Esophagus squamous epithelium (tissue), 5 donors: ENCODE measurements at places on chromosomes 2 and 18.
A peak's percentile ranks its signal among the peaks of the same experiment; 100 is the strongest.

GRCh38 chr18:62578980-62579511 is 56.2 kb downstream of the ZCCHC2 start:
- DNase-seq: no peak
- no peaks in the 10 kb centered on the region for H3K27me3 ChIP-seq
- no peak overlapping the region for H3K27ac ChIP-seq
- H3K36me3 ChIP-seq: peaks cover 18% of the 10 kb centered on the region
- no peak overlapping the region for H3K4me3 ChIP-seq

DNA sequence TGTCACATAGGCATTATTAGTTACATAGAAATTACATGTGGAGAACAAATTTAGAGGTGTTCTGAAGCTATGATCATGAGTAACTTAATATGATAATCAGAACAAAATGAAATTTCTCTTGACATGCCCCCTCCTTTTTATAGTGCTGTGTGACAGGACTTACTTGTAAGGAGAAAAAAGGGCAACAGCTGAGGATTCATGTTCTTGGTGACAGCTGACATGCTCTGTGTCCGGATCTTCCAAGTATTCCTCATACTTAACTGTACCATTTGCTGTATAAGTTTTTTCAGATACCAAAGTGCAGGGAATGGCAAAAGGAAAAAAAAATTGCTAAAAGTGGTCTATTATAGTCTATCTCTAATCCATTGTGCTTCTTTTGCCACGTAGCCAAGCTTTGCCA is 3.5 kb upstream of the MYL1 start:
- no peaks in the 10 kb centered on the region for H3K4me1 ChIP-seq
- H3K27ac ChIP-seq: no peak overlapping the region
- no peak overlapping the region for H3K4me3 ChIP-seq
- no peak for DNase-seq

GRCh38 chr2:45770811-45771210 is 119.3 kb downstream of the PRKCE start:
- peak overlapping the region; percentile 52 for H3K4me3 ChIP-seq
- H3K4me1 ChIP-seq: peaks cover 34% of the 10 kb centered on the region
- H3K27me3 ChIP-seq: no peaks in the 10 kb centered on the region
- H3K27ac ChIP-seq: peak overlapping the region; percentile 36
- DNase-seq: no peak

DNA sequence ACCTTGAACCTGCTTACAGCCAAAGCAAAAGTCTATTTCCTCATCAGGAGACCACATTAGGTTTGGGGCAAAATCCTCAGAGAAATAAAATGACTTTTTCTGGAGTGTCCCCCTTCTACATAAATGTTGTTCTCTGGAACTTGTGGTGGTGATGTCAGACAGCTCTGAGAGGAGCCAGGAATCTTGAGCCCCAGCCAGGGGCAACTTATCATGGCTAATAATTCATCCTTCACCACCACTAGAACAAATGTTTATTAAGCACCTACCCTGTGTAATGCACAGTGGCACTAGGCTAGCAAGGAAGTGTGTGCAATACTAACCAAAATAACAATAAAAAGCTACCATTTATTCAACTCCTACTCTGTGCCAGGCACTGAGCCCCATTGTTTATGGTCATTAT is 9.0 kb upstream of the BMP10 start:
- no peaks in the 10 kb centered on the region for H3K4me1 ChIP-seq
- no peak overlapping the region for H3K4me3 ChIP-seq
- H3K36me3 ChIP-seq: no peaks in the 10 kb centered on the region
- no peak for DNase-seq
- H3K27me3 ChIP-seq: no peaks in the 10 kb centered on the region

DNA sequence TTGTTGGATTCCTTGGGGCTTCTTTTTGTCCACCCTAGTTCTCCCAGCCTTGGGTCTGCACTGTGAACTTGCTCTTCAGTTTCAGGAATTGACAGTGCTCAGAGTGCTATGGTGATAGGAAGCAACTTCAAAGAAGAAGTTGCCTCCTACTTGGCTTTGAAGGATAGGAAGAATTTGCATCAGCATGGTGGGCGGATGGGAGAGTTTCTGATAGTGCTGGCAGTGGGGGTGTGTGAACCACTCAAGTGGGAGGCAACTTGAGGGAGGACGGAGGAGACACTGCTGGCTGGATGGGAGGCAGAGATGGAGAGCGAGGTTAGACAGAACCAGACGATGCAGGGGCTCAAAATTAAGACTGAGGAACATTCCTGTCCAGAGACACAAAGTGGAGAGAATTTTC is 164.4 kb upstream of the SKOR2 start:
- H3K36me3 ChIP-seq: no peaks in the 10 kb centered on the region
- no peaks in the 10 kb centered on the region for H3K4me1 ChIP-seq
- H3K27ac ChIP-seq: no peak overlapping the region
- no peak overlapping the region for H3K4me3 ChIP-seq

GRCh38 chr2:215970425-215970824 is 42.9 kb downstream of the MREG start:
- no peak overlapping the region for H3K27ac ChIP-seq
- peaks cover 13% of the 10 kb centered on the region for H3K4me1 ChIP-seq
- DNase-seq: no peak
- no peaks in the 10 kb centered on the region for H3K27me3 ChIP-seq
- H3K36me3 ChIP-seq: peaks cover 4% of the 10 kb centered on the region

GRCh38 chr2:117828870-117829269 is 14.4 kb downstream of the DDX18 start:
- peaks cover 27% of the 10 kb centered on the region for H3K36me3 ChIP-seq
- H3K4me1 ChIP-seq: no peaks in the 10 kb centered on the region
- no peak overlapping the region for H3K4me3 ChIP-seq
- no peak for DNase-seq
- H3K27ac ChIP-seq: no peak overlapping the region

DNA sequence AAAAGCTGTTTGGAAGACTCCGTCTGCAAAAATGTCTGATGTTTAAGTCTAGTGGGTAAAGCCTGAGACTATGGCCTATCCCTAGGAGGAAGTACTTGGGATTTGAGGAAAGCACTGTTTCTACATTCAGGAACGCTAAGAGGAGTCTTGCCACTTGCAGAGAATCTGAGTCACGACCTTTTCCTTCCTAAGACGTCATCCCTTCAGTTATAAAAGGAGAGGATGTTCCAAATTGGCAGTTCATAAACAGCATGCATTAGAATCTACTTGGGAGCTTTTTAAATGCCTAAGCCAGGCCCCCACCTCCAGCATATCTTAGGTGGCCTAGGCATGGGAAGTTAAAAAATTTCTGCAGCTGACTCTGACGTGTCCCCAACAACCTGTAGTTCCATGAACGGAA is 125.9 kb downstream of the TTC32 start:
- no peaks in the 10 kb centered on the region for H3K27me3 ChIP-seq
- no peak overlapping the region for H3K27ac ChIP-seq
- no peak overlapping the region for H3K4me3 ChIP-seq
- no peak for DNase-seq

- DNase-seq: no peak
- no peaks in the 10 kb centered on the region for H3K4me1 ChIP-seq
- no peaks in the 10 kb centered on the region for H3K36me3 ChIP-seq
- no peak overlapping the region for H3K27ac ChIP-seq
These were observed 270.7 kb upstream of the HDAC4 start for GRCh38 chr2:239671471-239671870.

- no peaks in the 10 kb centered on the region for H3K27me3 ChIP-seq
- no peak overlapping the region for H3K27ac ChIP-seq
- no peaks in the 10 kb centered on the region for H3K4me1 ChIP-seq
- no peak overlapping the region for H3K4me3 ChIP-seq
- DNase-seq: no peak
These were observed 6.4 kb upstream of the SPATS2L start for GRCh38 chr2:200300065-200300464.

- DNase-seq: no peak
- no peak overlapping the region for H3K4me3 ChIP-seq
- H3K4me1 ChIP-seq: peaks cover 21% of the 10 kb centered on the region
- H3K27me3 ChIP-seq: no peaks in the 10 kb centered on the region
- peak overlapping the region; percentile 54 for H3K27ac ChIP-seq
These were observed 77.5 kb downstream of the OSBPL6 start for GRCh38 chr2:178271629-178272333.

DNA sequence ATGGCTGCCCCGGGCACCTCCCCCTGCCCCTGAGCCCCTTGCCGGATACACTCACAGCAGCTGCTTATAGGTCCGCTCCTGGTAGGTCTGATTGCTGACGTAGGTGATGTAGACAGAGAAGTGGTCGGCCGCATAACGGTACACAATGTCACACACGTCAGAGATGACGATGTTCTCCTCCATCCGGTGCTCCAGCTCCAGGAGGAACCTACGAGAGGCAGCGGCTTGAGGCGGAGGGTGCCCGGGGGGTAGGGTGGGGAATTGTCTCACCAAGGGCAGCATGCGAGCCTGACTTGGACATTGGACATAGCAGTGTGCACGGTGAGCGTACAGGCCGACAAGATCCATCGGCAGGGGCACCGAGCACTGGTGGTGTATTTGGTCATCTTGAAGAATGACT is 22.8 kb downstream of the SNORC start:
- H3K36me3 ChIP-seq: no peaks in the 10 kb centered on the region
- H3K4me1 ChIP-seq: no peaks in the 10 kb centered on the region
- no peak overlapping the region for H3K27ac ChIP-seq
- H3K4me3 ChIP-seq: no peak overlapping the region

DNA sequence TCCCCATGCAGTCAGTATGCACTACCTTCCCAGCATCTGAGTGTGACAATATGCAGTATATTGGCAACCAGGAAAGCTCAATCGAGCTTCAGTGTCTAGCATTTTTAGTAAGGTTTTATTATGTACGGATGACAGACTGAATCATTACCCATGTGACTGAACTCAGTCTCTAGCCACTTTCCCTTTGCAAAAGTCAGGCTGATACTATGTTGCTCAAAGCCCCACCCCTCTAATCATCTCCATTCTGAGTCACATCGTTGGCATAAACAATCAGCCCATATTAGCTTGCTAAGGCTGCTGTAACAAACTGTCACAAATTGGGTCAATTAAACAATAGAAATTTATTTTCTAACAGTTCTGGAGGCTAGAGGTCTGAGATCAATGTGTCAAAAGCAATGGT is 25.8 kb upstream of the SRD5A2 start:
- no peak overlapping the region for H3K4me3 ChIP-seq
- H3K27ac ChIP-seq: no peak overlapping the region
- no peaks in the 10 kb centered on the region for H3K27me3 ChIP-seq
- DNase-seq: no peak

DNA sequence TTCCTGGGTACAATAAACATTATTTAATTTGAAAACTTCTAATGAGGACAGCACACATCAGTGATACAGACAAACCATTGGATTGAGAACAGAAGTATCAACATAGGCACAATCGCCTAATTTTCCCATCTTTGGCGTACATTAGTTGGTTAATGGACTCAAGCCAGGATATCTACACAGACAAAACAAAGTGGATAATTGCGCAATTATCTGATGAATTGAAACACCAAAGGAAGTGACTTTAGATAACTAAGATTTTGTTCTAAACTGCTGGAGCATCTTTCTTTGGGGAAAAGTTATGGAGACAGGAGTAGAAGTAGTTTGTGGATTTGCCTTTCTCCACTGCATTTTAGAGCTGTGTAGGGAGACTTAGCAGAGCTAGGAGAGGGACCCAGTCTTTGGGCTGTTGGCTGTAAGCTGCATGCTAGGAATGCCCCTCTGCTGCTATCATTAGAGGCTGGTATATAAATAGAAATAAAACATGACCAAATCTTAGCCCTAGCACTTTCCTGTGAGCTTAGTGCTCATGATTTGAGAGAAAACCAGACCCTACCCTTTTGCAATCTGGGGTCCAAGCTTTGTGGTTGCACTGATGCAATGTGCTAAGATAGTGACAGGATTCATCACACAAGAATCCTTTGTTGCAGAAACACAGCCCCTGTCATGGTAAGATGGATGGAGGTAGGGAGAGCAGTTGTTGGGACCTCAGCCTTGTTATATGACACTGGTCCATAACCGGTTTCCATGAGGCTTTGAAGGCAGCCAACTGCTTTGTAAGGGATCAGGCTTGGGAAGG is 264.5 kb upstream of the PIK3C3 start:
- H3K27me3 ChIP-seq: no peaks in the 10 kb centered on the region
- no peaks in the 10 kb centered on the region for H3K36me3 ChIP-seq
- no peak overlapping the region for H3K4me3 ChIP-seq
- no peaks in the 10 kb centered on the region for H3K4me1 ChIP-seq
- no peak for DNase-seq
